ENCODE measurements at places on chromosomes 3 and 15. TPM values are rescaled to one million over a fixed set of nuclear protein-coding genes. Genes with fewer than 3 reads are reported as not detected.

FRMD5 gene
- 3.4 TPM for total RNA-seq

TUSC7 gene
- total RNA-seq: not detected

ATP2B2 gene
- not detected for total RNA-seq

KLHL40 gene
- not detected for total RNA-seq

All from dermis blood vessel endothelial cell (primary cell).